Activated T-cell treated with anti-CD3 and anti-CD28 coated beads for 1 hour (primary cell): ENCODE measurements at places on chromosomes 3 and 15.

- no peak for DNase-seq
Measured at GRCh38 chr15:63634154-63634553, 37.0 kb downstream of the FBXL22 start.

- DNase-seq = no peak
Measured at GRCh38 chr15:101650145-101650544, 2.0 kb downstream of the TM2D3 start.

DNA sequence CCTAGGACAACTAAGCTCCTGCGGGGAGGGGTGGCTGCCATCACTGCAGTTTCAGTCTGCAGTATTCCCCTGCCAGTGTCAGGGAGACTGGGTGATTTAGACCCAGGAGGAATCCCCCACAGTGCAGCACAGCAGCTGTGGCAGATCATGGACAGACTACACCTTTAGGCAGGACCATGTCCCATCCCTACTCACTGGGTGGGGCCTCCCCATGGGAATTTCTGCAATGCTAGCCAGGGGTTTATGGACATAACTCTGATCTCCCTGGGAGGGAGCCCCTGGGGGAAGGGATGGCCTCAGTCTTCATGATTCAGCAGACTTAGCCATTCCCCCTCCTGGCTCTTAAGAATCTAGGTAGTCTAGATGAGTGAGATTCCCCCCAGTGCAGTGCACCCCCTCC, 130.1 kb upstream of the STAC start:
- no peak for DNase-seq

- DNase-seq = no peak
Measured at GRCh38 chr3:57354768-57355167, 62.3 kb upstream of the ASB14 start.

DNA sequence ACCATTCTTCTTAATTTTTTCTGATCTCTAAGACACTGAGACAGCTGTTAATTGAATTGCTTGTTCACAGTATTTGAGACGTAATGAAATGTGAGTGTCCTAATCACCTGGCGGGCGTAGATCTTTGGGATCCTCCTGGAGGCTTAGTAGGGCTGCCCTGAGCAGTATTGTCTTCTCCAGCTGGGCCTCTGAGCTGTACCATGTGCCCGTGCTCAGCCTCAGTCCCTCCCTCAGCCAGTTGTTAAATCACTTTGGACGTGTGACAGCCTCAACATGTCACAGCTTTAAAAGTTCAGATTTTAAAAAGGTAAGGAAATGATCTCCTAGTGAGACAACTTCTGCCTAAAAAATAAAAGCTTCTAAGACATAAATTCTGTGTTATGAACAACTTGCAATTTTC, 35.5 kb downstream of the IGF1R start:
- no peak for DNase-seq

- no peak for DNase-seq
Measured at GRCh38 chr3:17140670-17141505, 256.1 kb downstream of the PLCL2 start.

DNA sequence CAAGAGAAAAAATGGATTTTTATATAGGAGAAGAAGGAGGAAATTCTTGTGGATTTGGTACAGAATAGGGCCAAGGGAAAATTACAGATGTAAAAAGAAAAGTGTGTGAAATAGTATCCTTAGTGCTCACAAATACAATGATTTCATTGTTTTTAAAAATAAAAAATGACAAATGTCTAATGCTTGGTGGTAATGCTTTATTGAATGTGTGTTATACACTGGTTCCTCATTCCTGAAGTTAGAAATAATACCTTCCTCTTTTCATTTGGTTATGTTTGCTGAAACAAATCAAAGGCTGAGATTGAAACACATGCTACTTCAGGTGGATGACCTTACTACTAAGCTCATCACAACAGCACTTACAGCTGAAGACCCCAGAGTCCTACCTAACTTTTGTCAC, 37.7 kb upstream of the CCR2 start:
- no peak for DNase-seq

DNA sequence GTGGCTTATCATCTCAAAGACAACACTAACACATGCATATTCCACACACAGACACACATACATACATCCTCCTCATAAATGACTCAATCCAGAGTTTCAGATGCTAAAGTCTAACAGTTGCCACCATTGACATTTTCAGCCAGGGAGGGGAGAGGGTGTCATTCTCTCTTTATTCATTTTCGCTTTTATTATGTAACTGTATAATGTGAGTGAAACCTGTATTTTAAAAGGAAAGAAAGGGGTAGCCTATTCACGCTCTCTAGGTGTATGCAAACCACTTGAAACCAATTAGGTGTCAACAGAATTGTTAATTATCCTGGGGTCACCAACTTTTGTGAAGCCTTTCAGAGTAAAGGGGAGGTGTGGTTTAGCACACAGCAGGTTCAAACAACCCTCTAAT, 1282.9 kb downstream of the ROBO2 start:
- DNase-seq = no peak

GRCh38 chr15:63545520-63545919, 41.1 kb downstream of the USP3 start:
- DNase-seq = no peak

DNA sequence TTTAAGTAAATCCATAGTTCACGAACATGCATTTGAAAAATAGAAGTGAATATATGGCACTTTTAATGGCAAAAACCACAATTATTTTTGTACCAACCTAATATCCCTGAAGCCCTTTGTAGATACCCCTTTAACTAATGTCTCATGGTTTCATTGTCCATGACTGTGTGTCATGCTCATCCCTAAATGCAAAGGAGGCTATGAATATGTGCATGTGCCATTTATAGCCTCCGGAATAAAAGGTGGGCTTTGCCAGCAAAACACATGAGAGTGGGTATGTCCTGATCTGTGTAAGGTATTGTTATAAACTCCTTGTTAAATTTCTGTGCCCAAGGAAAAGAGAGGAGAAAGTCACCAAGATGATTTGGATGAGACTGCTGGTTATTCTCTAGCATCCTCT, 20.5 kb upstream of the SOX14 start:
- DNase-seq = no peak

DNA sequence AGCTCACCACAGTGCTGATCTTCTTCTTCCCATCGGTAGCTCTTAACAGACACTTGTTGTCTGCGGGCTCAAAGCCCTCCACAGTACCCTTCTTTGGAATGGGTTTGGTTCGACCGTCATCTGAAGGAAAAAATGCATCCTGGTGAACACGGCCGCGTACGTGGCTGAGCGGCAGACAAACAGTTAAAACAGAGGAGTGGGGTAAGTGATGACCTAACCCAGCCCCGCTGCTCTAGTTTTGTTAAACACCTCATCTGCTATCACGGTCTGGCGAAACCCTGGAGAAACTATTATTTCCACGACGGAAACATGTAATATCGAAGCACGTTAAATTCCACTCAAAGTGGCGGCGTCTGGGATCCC, 725 bp downstream of the SRP14 start:
- DNase-seq = no peak

GRCh38 chr3:193816656-193817311, 223.8 kb downstream of the OPA1 start:
- no peak for DNase-seq

- DNase-seq = no peak
Measured at GRCh38 chr15:48371550-48371949, 40.3 kb downstream of the DUT start.

DNA sequence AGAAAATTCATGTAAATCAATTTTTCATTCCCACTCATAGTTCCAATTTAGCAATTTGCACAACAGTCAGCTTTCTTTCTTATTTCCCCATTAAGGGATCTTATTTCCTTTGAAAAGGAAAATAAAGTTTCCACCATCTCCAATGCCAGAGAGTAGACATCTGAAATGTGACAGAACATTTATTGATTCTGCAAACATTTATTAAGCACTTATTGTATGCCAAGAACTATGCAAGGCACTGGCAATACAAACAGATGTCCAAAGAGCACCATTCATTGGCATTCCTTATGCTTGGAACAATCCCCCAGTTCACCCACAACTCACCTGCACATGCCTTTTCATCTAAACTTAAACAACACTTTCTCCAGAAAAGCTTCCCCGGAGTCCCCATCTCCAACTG, 2.5 kb upstream of the TFDP2 start:
- DNase-seq = no peak

- DNase-seq = no peak
Measured at GRCh38 chr15:33844597-33844996, 123.7 kb upstream of the CHRM5 start.

DNA sequence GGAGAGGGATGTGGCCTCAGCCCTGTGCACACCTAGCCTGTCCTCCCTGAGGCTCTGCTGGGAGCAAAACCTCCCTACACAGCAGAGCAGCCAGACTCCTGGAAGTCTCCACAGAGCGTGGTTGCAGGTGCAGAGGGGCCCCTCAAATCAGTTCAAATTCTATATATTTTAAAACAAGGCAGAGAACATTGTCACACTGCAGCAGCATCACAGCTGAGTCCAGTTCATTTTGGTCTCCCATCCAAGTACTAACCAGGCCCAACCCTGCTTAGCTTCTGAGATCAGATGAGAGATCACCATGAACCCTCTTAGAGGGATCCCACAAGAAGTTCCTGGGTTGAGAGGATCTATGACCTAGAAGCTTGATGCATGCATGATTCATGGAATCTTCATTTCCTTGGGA, 331.0 kb upstream of the RGMA start:
- no peak for DNase-seq

- DNase-seq = no peak
Measured at GRCh38 chr15:43969802-43970375, 143.1 kb downstream of the WDR76 start.

GRCh38 chr15:57680021-57680420, 26.5 kb upstream of the POLR2M start:
- no peak for DNase-seq

DNA sequence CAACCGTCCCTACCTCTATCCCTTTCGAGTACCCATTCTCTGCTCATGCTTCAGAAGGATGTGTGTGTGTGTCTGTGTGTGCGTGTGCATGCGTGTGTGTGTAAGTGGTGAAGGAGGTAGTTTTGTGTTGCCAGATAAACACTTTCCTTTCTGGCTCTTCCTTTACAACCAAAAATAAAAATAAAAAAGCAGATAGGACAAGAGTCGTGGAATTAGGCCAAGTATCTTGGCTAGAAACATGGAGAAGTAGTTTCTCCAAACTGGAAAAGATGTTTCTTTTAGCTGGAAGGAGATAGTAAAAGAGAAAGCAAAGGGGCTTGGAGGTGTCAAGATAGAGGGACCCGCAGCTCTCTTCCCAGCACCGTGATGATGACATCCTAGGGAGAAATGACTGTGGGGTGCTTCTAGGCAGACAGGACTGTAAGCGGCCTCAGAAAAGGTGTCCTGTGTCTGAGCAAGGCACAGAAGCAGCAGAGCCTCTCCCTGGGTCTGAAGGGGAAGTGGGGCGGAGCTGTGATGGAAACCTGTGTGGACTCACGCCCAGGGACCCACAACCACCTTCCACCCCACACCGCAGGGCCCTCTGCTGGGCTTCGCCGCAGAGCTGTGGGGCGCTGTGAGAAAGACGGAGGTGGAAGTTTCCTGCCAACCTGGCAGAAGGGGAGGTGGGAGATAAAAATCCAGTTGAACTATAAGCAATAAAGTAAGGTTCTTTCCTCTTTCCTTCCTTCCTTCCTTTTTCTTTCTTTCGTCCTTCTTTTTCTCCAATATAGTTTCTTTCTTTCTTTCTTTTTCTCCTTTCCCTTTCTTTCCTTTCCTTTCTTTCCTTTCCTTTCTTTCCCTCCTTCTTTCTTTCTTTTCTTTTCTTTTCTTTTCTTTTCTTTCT, 35.3 kb downstream of the MUC20 start:
- no peak for DNase-seq

DNA sequence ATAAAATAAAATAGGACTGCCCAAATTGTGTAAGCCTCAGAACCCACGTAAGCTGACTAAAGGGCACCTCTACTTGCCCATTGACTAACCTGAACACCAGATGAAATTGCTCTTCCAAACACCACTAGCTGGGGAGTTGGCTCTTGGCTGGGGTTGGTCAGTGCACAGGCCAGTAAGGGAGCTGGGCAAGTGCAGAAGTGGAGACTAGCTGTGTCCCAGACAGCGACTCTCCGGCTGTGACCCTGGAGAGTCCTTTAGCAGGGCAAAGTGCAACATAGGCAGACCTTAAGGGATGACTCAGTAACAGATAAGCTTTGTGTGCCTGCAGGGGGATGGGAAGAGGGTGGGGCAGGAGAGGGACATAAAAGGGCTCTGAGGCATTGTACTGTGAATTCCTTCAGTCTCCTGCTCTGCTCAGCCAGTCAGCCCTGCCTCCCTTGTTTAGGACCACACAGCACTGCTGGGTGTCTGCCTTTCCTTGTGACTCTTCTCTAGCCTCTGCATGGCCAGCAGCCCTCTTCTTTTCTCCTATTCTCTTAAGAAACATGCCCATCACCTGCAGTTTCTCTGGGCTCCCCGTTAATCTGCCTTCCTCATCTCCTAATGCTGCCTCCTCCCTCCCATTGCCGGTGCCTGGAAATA, 13.2 kb downstream of the NR1I2 start:
- DNase-seq = no peak

DNA sequence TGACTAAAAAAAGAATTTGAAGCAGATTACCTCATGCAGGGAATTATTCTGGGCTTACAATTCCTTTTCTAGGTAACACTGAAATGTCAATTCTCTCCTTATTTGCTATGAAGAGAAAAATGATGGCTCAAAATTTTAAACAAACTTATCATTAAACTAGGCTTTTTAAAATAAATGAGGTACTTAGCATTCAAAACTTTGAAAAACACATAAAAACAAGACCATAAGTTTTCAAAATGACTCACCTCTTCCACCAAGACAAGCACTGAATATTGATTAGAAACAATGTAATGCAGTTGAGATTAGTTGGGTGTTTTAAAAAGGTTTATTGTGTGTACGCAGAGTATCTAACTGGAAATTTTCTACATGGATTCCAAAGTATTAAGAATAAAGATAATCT, 154.6 kb downstream of the ADAM10 start:
- DNase-seq = no peak

GRCh38 chr15:68578175-68578979, 416 bp upstream of the CORO2B start:
- no peak for DNase-seq

GRCh38 chr3:127081001-127081720, 98.2 kb downstream of the PLXNA1 start:
- no peak for DNase-seq

DNA sequence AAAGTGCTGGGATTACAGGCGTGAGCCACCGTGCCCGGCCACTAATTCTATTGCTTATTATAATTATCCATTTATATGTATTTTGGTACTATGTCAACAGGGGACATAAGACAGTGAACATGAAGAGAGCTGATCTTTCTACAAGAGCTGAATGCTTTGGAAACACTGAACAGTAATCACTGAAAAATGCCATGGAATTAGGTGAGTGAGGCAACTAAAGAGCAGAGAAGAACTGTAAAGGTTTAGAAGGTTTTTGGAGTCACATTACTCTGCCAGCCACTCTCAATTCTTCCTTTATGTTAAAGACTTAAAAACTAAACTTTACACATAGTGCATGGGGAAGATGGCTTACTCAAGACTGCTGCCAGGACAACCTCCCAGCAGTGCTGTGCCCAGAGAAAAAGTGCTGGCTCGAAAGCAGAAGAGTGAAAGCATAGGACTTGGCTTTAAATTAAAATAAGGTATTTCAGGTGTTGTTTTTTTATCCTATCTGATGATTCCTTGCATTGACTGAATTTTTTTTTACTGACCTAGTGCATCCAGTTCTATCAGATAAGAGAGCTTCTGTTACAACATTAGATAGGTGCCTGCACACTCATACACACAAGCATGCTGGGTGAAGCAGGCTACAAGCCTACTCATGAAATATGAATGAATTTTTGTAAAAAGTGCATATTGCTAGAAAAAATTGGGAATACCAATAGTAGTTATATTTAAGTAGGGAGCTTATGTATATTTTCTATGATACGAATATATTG, 28.7 kb upstream of the CACNA2D3 start:
- no peak for DNase-seq

- no peak for DNase-seq
Measured at GRCh38 chr3:195209847-195210265, 61.1 kb downstream of the XXYLT1 start.
